ENCODE measurements at places on chromosomes 2 and 18.

DNA sequence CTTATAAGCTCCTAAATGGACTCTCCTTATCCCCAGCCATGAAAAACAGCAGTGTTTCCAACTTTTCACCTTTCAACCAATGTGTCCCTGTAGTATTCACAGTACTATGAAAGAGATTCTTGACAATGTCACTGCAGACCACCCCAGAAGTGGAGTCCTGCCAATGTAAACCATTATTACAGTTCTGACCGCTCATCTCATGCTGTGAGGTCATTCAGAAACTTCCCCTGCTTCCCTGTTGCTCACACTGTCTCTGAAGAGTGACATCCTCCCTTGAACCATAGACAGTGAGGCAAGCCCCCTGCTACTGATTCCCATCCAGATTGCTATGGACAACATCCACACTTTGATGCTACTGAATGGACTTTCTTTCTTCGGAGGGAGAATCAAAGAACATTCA, 1523.7 kb upstream of the ACVR2A start:
- DNase-seq: no peak

DNA sequence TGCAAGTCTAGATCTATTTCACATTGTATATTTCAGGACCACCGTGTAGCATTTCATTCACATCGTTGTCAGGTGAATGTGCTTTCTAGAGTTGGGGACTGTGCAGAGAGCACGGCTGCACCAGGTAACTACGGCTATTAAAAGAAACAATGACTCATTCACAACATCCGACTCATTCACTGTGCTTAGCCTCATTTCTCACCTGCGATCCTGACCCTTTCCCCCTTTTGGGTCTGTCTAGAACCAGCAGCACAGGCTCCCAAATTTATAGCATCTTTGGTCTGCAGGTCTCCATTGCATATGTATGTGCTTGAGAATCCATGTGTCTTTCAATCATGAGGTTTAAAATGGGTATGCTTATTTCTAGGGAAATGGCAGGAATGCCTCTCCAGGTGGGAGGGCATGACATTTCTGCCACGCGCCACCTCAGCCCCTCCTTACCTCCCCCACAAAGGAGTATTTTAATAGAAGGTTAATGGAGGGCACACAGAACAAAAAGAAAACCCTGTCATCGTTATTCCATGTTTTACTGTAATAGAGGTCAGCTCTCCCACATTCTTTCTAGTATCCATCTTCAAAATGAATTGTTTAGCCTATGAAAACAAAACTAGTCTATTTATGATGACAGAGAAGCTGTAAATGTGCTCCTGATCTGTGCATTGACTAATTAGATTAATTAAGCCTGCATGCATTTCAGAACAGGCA, 246.7 kb upstream of the EPHA4 start:
- DNase-seq: no peak

DNA sequence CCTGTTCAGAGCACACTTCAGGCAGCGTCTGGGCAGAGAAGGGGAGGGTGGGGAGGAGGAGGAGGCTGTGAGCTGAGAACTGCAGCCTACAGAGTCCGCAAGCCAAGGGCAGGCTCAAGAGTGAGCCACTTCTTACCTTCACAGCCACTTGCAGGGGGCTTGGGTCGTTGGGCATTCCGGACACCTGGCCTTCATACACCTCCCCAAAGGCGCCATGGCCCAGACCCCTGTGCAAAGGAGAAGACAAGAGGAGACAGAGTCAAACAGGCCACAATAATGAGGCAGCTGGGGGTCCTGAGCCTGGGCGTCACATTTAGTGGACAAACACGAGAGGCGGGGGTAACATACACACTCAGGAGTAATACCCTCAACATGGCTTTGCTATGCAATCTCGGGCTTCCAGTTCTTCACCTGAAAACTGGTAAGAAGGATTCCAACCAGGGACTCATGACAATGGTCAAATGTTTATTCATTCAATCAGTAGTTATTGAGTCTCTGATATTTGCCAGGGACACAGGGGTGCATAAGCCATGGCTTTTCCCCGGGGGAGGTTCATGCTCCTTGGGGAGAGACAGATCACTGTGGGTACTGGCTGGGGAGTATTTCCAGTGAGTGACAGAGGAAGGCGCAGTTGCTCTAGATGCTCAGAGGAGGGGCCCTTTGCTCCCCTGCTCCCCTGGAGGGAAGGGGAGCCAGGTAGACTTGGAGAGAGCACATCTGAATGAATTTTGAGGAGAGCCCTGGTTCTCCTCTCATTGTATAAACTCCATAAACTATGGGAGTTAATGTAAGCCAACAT, 107.4 kb downstream of the CLIP4 start:
- DNase-seq: no peak

DNA sequence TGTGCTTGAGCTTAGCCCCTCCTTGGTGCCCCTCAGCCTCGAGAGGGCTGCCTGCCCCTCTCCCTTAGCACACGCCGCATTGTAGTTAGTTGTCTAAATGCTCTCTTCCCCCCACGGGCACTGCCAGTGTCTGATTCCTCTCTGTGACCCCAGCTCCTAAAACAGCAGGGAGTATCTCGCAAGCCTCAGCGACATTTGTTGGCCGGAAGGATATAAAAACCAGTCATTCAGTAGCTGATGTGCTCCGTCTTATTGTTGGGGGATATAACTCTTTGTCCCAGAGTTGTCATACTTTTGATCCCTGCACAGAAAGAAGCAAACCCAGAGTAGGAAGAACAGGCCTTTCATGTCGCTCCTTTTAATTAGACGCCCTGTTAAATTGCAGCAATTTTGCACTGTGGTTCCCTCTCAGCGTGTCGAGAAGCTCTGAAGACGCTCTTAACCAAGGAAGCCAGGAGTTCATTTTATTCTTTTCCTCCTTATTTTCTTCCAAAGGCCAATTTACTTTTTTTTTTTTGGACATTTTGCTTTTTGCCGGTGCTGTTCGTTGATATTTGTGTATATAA, 201.8 kb downstream of the KLHL29 start:
- no peak for DNase-seq

- no peak for DNase-seq
Measured at GRCh38 chr2:137748533-137748932, 215.7 kb upstream of the HNMT start.

- no peak for DNase-seq
Measured at GRCh38 chr18:55258088-55258487, 298.8 kb upstream of the CCDC68 start.

DNA sequence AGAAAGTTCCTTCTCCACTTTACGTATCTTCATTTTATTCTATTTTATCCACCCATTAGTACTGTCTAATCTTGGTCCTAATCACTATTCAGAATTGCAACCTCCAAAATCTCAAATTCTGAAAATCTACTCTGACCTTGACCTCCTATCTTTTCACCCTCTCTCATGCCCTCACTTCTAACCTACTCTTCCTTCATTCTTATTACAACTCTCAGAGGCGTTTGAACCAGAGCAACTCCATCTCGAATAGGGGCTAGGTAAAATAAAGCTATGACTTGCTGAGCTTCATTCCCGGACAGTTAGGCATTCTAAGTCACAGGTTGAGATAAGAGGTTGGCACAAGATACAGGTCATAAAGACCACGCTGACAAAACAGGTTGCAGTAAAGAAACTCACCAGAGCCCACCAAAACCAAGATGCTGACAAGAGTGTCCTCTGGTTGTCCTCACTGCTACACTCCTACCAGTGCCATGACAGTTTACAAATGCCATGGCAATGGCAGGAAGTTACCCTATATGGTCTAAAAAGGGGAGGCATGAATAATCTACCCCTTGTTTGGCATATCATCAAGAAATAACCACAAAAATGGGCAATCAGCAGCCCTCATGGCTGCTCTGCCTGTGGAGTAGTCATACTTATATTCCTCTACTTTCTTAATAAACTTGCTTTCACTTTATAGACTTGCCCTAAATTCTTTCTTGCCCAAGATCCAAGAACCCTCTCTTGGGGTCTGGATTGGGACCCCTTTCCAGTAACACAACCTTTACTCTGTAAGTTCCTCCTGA, 11.4 kb downstream of the CCDC88A start:
- DNase-seq: no peak

GRCh38 chr2:73297151-73297559, 3.8 kb upstream of the EGR4 start:
- no peak for DNase-seq

GRCh38 chr2:46964835-46965560, 49.4 kb upstream of the MCFD2 start:
- DNase-seq: no peak

DNA sequence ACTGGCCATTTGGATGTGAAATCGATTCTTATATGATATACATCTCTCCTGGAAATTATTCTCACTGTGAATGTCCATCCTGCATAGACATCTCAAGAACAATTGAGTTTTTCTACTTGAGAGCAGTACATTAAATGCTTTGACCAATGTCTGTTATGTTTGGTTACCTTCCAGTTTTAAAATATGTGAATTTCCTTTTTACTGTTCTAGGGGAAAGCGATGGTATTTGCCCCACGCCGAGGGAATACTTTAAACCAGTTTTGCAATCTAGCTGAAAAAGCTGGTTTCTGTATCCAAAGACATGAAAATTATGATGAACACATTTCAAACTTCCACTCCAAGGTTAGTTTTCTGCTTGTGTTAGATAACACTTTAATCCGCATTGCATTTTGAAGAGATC, 175.3 kb upstream of the SIX3 start:
- no peak for DNase-seq

DNA sequence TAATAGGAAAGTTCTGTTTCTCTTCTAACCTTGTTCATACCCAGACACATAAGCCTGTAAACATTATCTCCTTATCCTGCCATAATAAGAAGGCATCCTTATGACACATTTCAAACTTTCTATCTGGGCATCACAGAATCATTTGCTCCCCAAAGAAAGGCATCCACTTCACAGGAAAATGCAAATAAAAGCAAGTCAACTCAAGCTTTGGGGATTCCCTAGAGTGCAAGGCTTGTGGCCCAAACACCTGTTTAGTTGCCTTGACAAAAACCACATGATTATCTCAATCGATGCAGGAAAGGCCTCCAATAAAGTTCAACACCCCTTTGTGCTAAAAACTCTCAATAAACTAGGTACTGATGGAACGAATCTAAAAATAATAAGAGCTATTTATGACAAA, 195.7 kb upstream of the GALNT5 start:
- no peak for DNase-seq

- no peak for DNase-seq
Measured at GRCh38 chr2:163735685-163736432, at the start of gene FIGN. FIGN (minus strand) TSS chr2:163736008; CDS start chr2:163734927, 1,081 bp downstream.

- no peak for DNase-seq
Measured at GRCh38 chr18:9911226-9911625, 2.6 kb upstream of the VAPA start.

- DNase-seq: no peak
Measured at GRCh38 chr2:117953231-117953630, 60.6 kb downstream of the CCDC93 start.

DNA sequence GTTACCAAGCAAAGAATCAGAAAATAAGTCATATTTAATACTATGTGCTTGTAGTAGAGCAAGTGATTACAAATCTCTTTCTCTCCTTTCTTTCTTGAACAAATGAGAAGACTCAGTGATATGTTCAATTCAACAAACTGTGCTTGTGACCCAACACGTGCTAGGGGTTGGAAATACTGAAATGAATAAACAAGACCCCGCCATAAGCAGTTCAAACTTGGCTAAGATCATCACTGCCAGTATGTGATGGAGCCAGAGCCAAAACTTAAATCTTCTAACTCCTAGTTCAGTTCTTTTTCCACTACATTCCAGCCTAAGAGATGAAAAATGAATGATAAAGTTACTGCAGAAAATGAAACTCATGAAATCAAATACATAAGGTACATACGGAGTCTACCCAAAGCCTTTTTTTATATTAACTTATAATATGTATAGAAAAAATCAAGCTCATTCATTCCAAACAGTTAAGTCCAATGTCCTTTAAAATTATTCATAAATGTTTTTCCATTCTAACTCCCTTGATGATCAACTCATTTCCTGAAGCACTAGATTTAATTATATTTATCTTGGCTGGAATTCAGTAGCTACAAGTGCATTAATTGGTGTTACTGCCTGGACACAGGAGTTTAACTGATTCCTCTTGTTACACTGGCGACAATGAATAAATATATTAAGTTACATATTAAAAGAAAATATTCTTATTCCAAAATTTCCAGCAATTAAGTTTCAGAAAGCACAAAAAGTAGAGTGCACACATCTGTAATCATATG, 36.0 kb downstream of the GALNT3 start:
- DNase-seq: no peak

DNA sequence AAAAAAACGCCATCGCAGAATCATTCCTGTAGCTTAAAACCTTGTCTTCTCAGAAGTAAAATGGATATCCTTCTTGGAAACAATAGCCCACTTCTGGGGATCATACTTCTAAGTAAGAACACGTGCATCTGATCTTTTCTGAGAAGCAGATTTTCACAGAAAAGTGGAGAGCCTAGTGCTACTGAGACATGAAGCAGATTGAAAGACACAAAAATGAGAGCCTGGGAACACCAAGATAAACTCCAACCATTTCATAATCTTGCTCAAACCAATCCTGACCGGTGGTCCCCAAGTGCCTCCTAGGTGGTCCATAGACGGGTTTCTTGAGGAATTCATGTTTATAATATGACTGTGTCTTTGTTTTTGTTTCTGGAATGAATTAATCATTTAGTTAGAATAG, 191.2 kb downstream of the IRS1 start:
- DNase-seq: no peak

DNA sequence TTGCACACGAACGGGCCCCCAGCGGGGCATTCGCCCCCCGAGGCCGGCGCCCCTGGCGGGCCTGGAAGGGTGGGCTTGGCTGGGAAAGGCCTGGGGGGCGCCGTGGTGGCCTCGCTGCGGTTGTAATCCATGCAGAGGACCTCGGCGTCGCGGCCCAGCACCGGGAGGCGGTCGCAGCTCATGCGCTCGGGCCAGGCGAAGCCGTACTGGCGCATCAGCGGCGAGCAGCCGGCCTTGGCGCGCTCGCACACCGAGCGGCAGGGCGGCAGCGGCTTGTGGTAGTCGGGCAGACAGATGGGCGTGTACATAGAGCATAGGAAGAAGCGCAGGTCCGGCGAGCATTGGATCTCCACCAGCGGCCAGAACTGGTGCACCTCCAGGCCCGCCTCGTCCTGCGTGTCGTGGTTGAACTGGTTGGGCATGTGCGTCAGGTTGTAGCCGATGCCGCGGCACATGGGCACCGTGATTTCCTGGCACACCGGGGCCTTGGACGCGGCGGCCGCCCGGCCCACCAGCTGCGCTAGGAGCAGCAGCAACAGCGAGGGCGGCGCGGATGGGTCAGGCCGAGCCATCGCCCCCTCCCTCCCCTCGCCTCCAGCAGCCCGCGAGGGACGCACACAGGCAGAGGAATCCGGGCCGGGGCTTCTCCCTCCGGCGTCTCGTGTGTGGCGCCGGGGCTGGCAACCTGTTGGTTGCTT, 1.4 kb downstream of the FZD5 start:
- peak; percentile 46 for DNase-seq

DNA sequence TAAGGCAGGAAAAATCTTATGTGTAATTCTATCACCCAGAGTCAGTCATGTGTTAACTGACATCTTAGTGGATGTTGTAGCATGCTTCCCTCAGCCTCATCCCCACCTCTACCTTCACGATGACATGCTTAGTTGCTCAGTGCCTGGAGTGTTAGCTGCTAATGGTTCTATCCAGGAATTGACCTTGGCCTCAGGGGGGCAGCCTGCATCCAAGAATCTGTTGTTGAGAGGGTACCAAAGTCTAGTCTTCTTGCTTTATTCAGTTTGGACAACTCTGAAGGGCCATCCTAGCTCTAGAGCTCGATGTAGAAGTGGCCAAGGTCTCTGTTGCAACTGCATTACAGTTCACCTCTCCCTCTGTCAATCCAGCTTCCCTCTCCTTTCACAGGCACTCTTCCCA, 61.2 kb downstream of the ACYP2 start:
- DNase-seq: no peak

Measured in stimulated activated naive CD8-positive, alpha-beta T cell treated with anti-CD3 and anti-CD28 coated beads, Interleukin-15, amount 100 ng/mL, for 72 hours (primary cell).